ENCODE measurements at places on chromosomes 2 and 18.
A peak's percentile ranks its signal among the peaks of the same experiment; 100 is the strongest.

- DNase-seq: peak; percentile 70
Measured at GRCh38 chr18:24271381-24272228, 126.0 kb downstream of the OSBPL1A start.

- DNase-seq: no peak
Measured at GRCh38 chr2:168518555-168519066, 62.5 kb downstream of the CERS6 start.

DNA sequence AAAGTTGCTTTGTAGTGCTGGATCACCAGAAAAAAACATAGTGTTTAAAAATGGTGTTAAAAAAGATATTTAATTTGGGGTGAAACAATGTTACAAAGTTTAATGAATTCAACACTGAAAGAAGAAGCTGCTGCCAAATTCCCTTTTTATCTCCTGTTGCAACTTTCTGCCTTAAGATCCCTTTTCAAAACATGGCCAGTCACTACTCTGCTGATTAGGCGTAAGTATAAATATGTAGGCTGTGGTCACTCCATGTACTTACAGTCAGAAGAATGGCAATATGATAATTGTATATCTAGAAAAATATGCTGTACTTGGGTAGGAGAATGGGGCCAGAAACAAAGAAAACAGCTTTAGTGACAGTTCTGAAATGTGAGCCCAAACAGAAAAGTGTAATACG, 123.5 kb upstream of the ZBTB14 start:
- no peak for DNase-seq

DNA sequence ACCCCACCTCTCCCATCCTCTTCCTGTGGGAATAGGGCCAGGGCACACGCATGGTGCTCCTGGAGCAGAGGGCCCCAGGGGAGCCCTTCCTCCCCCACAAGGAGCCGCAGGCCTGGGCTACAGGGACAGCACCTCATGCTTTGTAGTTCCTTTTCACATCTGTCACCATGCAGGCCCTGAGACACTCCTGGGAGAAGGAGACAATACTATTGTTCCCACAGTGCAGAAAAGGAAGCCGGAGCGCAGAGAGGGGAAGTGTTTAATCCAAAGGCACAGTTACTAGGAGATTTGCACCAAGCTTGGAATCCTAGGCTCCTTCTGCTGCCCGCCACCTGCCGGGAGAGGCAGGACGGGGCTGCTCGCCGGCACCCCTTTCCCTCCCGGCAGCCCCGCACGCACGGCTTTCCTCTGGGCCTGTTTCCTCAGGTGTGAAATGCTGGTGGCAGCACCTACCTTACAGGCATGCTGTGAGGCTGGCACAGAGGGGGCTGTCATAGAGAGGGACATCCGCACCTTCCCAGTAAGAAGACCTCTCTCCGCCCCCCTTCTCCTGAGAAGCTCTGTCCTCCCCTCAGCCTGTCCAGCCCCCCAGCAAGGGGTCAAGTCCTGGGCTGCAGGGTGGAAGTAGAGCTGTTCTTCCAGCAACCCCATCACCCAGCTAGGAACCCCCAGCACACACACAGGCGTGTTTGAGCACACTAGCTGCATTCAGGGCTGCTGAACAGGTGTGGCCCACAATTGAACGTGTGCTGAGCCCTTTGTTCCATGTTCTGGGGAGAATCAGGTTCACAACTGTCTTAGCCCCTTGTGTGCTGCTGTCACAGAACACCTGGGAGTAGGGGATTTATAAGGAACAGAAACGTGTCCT, 62.6 kb downstream of the SMAD7 start:
- no peak for DNase-seq

DNA sequence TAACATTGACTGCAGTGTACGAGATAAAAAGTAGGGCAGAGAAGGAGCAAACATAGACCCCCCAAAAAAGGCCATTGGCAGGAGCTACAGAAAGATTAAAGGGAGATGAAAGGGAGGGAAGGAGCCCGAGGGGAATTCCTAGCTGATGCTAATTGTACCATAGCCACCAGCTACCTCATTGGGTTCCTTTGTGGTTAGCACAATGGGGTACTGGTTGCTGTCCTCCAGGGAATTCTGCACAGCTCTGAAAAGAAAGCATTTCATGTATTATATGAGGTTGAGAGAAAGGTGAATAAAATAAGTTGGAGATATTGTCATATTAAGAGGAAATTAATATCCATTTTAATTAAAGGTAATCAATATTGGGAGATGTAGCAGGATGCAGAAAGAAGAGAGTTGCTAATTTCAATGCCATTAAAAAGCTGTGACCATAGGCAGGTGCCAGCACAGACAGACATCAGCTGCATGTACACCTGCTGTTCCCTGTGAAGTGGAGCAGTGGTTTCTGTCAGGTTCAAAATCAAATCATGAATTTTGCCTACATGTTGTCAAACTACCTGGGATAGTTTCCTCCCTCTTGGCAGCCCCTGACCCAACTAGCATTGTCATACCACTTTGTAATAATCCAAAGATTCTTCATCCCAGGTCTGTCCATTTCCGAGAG, 185.4 kb upstream of the DLGAP1 start:
- no peak for DNase-seq

DNA sequence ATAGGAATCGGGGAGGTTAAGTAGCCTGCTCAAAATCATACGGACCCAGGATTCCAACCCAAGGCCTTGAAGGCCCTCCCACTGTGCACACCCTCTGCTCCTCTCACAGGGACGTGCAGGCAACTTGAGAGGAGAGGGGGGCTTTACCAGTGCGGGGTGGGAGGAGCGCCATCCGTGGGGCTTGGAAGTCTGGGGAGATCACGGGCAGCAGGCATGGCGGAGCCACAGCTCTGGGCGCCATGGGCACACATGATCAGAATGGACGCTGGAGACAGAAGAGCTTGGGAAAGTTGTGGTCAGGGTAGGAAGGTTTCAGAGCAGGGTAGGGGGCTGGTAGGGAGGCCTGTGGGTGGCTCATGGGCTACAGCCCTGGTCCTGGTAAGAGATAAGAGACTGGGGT, 70.7 kb downstream of the TFCP2L1 start:
- DNase-seq: no peak

DNA sequence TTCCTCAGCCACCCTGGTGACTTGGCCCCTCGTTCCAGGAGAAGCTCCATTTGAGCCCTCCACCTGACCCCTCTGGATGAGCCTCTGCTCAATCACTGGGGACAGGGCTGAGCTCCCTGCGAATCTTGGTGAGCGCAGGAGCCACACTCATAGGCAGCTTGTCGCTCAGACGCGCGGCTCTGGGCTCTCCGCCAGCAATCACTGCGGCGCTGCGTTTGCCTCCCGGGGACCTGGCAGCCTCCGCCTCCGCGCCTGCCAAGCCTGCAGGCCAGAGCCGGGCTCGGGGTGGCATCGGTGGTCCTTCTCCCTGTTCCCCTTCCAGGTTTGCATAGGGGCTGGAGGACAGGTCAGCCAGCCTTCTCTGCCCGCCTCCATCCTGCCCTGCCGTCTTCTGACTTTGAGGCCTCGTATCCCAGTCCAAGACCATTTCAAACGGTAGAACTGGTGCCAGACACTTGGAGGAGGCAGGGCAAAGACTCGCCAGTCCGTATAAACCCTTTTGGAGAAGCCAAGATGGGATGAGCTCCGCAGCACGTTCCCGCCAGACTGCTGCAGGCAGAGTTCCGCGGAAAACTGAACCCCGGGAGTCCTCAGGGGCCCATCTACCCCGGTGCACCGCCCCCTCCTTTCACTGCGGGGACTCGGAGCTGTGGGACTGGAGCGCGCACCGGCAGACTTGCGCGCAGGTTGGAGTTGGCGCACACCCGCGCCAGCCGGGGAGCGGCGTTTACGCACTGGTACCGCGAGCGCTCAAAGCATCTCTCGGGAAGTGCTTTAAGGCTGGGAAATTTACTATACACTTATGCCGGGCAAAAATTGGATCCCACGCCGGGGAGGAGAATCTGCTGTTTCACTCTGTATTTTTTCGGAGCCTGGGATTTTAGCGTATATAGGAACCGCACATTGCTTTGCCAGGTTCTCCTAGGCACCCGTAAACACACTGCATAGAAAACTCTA, 1.1 kb upstream of the TACR1 start:
- DNase-seq: no peak

DNA sequence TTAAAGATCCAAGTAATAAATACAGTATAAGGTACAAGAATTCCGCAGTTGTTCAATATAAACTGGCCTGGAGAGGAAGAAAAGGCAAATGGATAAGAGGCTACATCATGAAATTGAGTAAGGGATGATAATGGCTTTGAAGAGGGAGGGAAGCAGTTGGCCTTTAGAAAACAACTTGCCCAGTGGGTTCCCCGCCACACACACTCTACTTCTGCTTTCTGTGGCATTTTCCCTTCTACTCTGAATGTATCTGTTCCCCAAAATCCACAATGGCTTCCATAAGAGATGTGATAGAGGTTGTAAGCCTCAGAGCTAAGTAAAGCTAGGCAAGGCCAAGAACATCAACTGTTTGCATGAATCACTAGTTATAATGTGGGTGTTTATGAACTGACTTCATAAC, 221.3 kb downstream of the MBD2 start:
- no peak for DNase-seq

- no peak for DNase-seq
Measured at GRCh38 chr2:237072067-237072931, 13.4 kb upstream of the COPS8 start.

- no peak for DNase-seq
Measured at GRCh38 chr2:23280401-23280800, 104.6 kb upstream of the KLHL29 start.

DNA sequence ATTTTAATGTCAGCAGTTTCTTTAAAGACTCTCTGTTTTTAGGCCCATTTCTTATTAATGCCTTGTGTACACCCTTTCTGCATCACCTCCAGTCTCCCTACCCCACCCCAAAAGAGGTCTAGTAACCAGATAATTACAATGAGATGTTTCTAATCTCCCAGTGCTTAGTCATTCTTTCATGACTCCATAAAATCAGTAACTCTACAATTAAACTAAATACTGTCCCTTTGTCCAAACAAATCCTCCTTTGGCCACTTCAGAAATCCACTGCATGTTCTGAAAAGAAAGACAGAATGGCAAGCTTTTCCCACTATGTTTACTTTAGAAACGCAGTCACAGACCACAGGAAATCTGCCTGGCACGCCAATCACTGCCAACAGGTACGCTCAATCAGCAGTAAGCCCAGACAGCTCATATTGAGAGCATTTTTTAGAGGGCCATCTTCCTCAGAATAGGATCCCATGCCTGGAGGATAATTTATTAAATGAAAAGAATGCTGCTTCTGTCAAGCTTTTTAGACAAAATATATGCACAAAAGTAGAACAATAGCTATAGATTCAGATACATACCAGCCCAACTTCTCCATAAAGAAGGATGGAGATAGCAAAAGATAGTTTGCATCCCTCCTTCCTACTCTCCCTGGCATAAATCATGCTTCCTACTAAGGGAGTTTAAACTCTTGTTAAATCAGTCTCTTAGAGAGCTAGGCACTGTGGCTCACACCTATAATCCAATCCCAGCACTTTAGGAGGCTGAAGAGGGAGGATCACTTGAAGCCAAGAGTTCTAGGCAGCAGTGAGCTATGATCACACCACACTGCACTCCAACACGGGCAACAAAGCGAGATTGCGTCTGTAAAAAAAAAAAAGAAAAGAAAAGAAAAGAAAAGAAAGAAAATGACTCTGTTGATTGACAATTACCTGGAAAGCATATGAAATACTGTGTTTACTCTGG, 14.6 kb downstream of the CLASP1 start:
- DNase-seq: no peak

DNA sequence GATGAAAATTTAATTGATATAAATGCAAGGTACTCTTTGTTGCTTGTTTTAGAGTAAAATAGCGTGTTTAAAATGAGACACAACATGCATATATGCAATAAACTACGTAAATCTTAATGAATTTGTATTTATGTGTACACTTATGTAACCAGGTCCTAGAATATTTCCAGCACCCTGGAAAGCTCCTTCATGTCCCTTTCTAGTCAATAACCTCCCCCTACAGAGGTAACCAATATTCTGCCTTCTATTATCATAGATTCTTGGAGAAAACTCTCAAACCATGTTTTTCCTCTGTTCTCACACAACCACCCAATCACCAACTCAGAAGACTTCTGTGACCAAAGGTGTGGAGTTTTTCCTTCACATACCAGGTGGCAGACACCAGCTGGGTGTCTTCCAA, 79.6 kb upstream of the THUMPD2 start:
- DNase-seq: no peak

DNA sequence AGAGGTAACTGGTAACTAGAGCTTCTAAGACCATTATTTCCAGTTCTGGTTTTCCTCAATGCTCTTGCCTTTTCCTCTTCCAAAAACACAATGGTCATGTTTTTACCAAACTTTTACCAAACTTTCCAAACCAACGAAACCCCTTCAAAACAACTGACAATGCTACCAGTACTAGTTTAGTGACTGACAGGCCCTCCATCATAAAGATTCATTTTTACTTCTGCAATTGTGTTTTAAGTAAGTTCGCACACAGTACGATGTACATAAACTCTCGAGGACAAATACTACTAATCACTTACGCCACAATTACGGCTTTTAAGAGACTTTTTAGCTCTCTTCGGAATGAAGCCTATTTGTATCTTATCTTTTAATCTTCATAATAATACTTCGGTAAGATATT, 900 bp downstream of the C18orf32 start:
- no peak for DNase-seq

DNA sequence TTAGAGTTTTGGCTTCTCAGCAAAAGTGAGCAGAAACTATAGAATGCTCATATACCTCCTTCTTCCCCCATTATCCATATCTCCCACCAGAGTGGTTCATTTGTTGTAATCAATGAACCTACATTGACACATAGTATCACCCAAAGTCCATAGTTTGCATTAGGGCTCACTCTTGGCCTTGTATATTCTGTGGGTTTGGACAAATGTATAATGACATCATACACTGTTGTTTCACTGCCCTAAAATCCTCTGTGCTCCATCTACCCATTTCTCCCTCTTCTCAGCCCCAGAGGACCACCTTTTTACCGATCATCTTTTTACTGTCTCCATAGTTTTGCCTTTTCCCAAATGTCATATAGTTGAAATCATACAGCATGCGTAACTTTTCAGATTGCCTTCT, 24.1 kb downstream of the ZFP36L2 start:
- no peak for DNase-seq
